Keratinocyte (primary cell): ENCODE measurements at places on chromosomes 5 and 9.

- no peak for DNase-seq
Measured at GRCh38 chr5:140366589-140367255, 6.7 kb downstream of the SLC4A9 start.

GRCh38 chr5:123535648-123536047, 23.7 kb downstream of the CSNK1G3 start:
- no peak for DNase-seq

GRCh38 chr9:71303351-71303750, 181.9 kb upstream of the TRPM3 start:
- DNase-seq: no peak

- no peak for DNase-seq
Measured at GRCh38 chr5:32583582-32584232, 1.6 kb upstream of the SUB1 start.

- no peak for DNase-seq
Measured at GRCh38 chr5:152124409-152125041, 199.9 kb upstream of the GLRA1 start.

DNA sequence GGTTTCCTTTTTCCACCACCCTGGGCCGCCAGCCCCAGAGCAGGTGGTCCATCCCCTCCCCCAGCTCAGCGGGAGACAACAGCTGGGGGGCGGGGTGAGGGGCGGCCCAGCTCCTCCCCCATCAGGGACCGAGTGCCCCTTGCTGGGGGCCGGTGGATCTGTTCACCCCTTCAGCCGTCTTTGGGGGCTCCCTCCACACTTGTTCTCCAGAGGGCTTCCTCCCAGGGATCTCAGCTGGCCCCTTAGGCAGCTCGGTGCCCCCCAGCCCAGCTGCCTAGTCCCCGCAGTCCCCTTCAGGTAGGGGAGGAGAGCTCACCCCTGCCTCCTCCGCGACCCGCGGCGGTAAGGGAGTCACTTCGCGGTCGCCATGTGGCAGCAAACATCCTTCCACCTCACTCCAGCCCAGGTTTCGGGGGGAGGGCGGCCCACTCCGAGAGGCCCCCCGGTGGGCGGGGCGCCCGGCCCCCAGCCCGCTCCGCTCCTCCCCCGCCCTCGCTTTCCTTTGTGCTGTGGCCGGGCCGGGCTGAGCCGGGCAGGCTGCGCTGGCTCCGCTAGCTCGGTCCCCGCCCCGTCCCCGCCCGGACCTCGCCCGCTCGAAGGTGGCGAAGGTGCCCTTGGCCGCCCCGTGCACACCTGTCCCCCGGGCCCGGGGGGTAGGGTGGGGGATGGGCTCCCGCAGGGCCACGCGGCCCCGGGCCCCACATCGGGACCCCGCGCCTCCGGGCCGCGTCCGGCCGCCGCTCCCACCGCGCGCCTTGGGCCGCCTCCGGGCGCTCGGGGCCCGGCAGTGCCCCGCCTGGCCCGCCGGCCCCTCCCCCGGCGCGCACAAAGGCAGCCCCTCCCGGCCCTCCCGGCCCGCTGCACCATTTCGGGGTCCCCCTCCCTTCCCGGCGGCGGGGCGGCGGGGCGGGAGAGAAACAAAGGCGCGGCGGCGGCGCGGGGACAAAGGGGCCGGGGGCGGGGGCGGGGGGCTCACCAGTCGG, 683 bp downstream of the DBN1 start:
- DNase-seq: no peak

DNA sequence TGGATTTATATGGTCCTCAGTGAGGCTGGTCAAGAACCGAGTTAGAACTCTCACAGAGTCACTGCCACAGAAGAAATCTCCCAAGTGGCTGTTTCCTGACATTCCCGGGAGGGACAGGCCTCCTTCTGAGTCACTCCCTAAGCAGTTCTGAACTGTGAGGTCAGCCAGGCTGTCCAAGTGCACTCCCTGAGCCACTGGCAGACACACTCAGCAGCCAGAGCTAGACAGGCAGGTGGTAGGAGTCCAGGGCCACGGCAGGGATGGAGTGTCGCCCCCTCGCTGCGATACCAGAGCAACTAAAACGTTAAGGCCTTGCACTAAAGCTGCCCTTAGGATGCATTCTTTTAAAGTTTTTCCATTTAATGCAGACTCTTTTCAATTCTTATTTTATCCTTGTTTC, 3.4 kb downstream of the IL4 start:
- DNase-seq: peak; percentile 7

DNA sequence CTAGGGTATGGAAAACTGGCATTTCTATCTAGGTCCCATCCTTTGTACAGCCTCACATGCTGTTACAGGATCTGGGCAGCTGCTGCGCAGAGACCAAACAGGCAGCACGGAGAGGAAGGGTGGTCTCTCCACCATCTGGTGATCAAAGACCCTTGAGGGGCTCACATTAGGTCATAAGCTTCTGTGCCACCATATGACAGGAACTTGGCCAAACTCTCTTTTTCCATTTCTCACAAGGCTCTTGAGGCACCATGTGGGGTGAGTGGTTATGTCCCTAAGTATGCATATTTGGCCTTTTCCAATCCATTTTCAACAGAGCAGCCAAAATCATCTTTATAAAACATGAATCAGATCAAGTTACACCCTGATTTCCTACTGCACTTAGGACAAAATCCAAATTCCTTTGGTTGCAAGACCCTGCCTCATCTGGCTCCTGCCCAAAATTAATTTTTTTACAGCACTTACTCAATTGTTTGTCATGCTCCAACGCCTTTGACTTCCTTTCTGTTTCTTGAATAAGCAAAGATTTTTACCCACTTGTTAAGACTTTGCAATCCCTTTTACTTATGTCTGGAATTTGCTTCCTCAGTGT, 730.0 kb downstream of the MAT2B start:
- no peak for DNase-seq

GRCh38 chr9:96333958-96334357, 32.0 kb upstream of the HSD17B3 start:
- no peak for DNase-seq

- DNase-seq: no peak
Measured at GRCh38 chr9:115373710-115374045, 255.7 kb upstream of the TNC start.

DNA sequence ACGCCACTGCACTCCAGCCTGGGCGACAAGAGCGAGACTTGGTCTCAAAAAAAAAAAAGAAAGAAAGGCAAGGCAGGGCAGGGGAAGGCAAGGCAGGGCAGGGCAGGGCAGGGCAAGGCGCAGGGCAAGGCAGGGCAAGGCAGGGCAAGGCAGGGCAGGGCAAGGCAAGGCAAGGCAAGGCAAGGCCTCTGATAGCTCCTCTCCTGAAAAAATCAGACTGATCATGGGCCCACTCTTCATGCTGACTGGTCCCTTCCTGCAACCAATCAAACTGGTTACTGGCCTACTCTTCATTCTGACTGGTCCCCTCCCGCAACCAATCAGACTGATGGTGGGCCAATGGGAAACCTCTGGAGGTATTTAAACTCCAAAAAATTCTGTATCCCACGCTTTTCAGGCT, 3.4 kb upstream of the ZBTB5 start:
- no peak for DNase-seq

GRCh38 chr9:5879419-5880181, 11.1 kb upstream of the MLANA start:
- peak; percentile 57 for DNase-seq

DNA sequence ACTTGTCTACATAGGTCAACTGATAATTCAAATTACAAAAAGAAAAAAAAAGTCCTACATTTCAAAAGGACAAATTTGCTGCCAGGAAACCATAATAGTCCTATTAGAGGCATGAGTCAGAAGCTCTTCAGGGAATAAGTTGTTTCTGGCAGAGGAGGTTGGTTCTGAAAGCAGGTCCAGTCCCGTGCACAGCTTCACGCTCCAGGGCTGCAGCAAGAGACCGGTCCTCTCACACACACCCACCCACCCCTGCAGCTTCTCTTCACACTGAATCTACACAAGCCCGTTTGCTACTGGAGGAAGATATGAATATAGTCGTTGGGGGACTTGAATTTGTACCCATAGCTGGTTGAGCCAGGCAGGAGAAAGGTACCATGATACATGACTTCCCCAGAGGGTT, 36.9 kb upstream of the SLC1A3 start:
- no peak for DNase-seq
